ENCODE measurements at places on chromosomes 2 and 18. TPM values are rescaled to one million over a fixed set of nuclear protein-coding genes. Genes with fewer than 3 reads are reported as not detected.

Gene HJURP
- 1.3 TPM for polyA plus RNA-seq

Gene CCBE1
- not detected for polyA plus RNA-seq

Gene KIF1A
- polyA plus RNA-seq, result 89.2 TPM

Gene STK16
- 96.5 TPM for polyA plus RNA-seq

Gene SLC9A4
- polyA plus RNA-seq, result 0.06 TPM

Gene C2orf80
- polyA plus RNA-seq, result 71.5 TPM

Gene ASXL3
- 14.4 TPM for polyA plus RNA-seq

Gene ABHD1
- not detected for polyA plus RNA-seq

Gene RAMP1
- 25.5 TPM for polyA plus RNA-seq

Gene L3MBTL4
- 0.16 TPM for polyA plus RNA-seq

Gene NPAS2
- 3.2 TPM for polyA plus RNA-seq

Gene CPS1
- 0.25 TPM for polyA plus RNA-seq

Gene C2orf81
- 3.3 TPM for polyA plus RNA-seq

Gene DSG3
- polyA plus RNA-seq, result not detected

Gene FLACC1
- polyA plus RNA-seq, result 1.3 TPM

Gene IL37
- polyA plus RNA-seq, result not detected

Gene KCNE4
- polyA plus RNA-seq, result not detected

Gene CPO
- polyA plus RNA-seq, result 1.2 TPM

Gene PLEKHH2
- polyA plus RNA-seq, result 1.1 TPM

Gene BOK
- polyA plus RNA-seq, result 2.3 TPM

Gene GAL3ST2
- not detected for polyA plus RNA-seq

Gene SERPINB3
- not detected for polyA plus RNA-seq

Gene C2orf72
- polyA plus RNA-seq, result 37.7 TPM

Gene MSTN
- 1.2 TPM for polyA plus RNA-seq

Gene LYPD6
- polyA plus RNA-seq, result 2.3 TPM

Gene ZSWIM2
- 0.86 TPM for polyA plus RNA-seq

Gene SERPINB7
- not detected for polyA plus RNA-seq

Gene NEURL3
- 0.20 TPM for polyA plus RNA-seq

Gene NPPC
- polyA plus RNA-seq, result 21.5 TPM

Gene STK36
- polyA plus RNA-seq, result 69.7 TPM

Gene DSG1
- not detected for polyA plus RNA-seq

Gene RESP18
- not detected for polyA plus RNA-seq

Gene COL4A3
- polyA plus RNA-seq, result 0.10 TPM

Gene LOXHD1
- not detected for polyA plus RNA-seq

Gene STPG4
- polyA plus RNA-seq, result not detected

Gene SERPINB12
- polyA plus RNA-seq, result not detected

Gene CRYGC
- not detected for polyA plus RNA-seq

Gene CFC1
- 29.9 TPM for polyA plus RNA-seq

Gene FKBP1B
- polyA plus RNA-seq, result 183 TPM

Gene CPLX4
- polyA plus RNA-seq, result not detected
